ENCODE measurements at places on chromosomes 3 and 15. TPM values are rescaled to one million over a fixed set of nuclear protein-coding genes. Genes with fewer than 3 reads are reported as not detected.

DNA sequence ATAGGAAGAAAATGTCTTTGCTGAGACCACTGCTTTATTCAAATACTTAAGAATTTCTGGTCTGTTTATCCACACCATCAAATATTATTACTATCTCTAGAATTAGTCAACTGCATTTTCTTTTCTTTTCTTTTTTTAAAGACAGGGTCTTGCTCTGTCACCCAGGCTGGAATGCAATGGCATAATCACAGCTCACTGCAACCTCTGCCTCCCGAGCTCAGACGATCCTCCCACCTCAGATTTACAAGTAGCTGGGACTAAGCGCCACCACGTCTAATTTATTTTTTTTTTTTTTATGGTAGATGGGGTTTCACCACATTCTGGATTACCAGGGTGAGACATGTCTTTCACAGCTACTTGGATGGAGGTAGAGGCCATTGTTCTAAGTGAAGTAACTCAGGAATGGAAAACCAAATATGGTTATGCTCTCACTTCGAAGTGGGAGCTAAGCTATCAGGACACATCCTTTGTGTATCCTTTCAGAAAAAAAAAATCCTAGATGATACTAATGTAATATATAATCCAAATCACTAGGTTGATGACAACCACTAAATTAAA is 52.8 kb downstream of the STAG1 start:
- no peaks in the 10 kb centered on the region for H3K36me3 ChIP-seq
- H3K4me1 ChIP-seq = no peaks in the 10 kb centered on the region
- no peak overlapping the region for H3K4me3 ChIP-seq
- no peaks in the 10 kb centered on the region for H3K27me3 ChIP-seq

- peak overlapping the region; percentile 97 for H3K27ac ChIP-seq
- H3K4me3 ChIP-seq = peak overlapping the region; percentile 96
- peaks cover 32% of the 10 kb centered on the region for H3K36me3 ChIP-seq
- H3K4me1 ChIP-seq = peaks cover 11% of the 10 kb centered on the region
- peak; percentile 47 for DNase-seq
Measured at GRCh38 chr15:96333131-96334016, 2.9 kb downstream of the NR2F2 start.

DNA sequence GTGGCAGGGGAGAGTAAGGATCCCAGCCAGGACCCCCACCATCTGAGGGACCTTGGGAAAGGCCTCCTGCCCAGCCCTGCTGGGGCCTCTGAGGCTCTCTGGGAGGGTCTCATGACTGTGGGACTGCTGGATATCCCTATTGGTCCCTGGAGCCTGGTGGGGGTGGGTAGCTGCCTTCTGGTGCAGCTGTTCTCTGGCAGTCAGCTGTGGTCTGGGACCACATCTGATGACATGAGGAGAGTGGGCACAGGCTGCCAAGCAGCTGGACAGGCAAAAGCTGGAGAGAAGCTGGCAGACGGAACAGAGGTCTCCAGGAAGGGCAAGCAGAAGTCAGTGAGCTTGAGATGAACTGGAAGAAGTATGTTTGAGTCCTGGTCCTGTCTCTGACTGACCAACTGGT is 22.4 kb downstream of the PLEKHO2 start:
- DNase-seq = peak; percentile 49
- no peaks in the 10 kb centered on the region for H3K27me3 ChIP-seq

GRCh38 chr3:11629716-11630115 is 14.0 kb downstream of the VGLL4 start:
- no peaks in the 10 kb centered on the region for H3K27me3 ChIP-seq
- no peak overlapping the region for H3K27ac ChIP-seq
- no peak for DNase-seq
- H3K36me3 ChIP-seq = no peaks in the 10 kb centered on the region

TBCCD1 gene
- 6.2 TPM for polyA plus RNA-seq

DNA sequence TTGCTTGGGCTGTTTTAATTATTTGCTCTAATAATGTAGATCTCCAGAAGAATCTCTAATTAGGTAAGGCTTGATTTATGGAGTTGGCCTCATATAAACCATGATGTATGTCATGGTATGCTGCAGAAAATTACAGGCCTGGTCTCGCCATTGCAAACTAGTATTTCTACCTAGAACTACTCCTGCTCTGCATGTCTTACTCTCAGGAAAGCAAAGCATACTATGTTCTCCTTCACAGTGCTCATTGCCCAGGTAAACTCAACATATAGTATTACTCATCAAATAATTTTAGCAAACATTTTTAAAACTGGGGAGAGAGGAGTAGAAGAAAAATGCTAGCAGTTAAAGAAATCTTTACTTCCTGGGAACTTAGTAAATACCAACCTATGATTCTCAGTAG is 90.7 kb downstream of the FILIP1L start:
- no peaks in the 10 kb centered on the region for H3K36me3 ChIP-seq
- no peak overlapping the region for H3K27ac ChIP-seq
- no peaks in the 10 kb centered on the region for H3K27me3 ChIP-seq
- DNase-seq = no peak
- no peak overlapping the region for H3K4me3 ChIP-seq

- no peak overlapping the region for H3K27ac ChIP-seq
- no peak for DNase-seq
- peaks cover 3% of the 10 kb centered on the region for H3K27me3 ChIP-seq
- H3K36me3 ChIP-seq = no peaks in the 10 kb centered on the region
- no peak overlapping the region for H3K4me3 ChIP-seq
Measured at GRCh38 chr3:50666837-50667236, 7.9 kb upstream of the DOCK3 start.

- no peaks in the 10 kb centered on the region for H3K4me1 ChIP-seq
- H3K27me3 ChIP-seq = no peaks in the 10 kb centered on the region
- DNase-seq = peak; percentile 85
- H3K36me3 ChIP-seq = no peaks in the 10 kb centered on the region
- no peak within 1 kb of the TSS for H3K27ac ChIP-seq
- peak within 1 kb of the TSS; percentile 24 for H3K4me3 ChIP-seq
Measured at GRCh38 chr15:34437687-34438086, at the start of gene GOLGA8A. Gene GOLGA8A, minus strand, starts transcription at chr15:34437808. Its CDS starts 48,117 bp downstream, at chr15:34389691.

DNA sequence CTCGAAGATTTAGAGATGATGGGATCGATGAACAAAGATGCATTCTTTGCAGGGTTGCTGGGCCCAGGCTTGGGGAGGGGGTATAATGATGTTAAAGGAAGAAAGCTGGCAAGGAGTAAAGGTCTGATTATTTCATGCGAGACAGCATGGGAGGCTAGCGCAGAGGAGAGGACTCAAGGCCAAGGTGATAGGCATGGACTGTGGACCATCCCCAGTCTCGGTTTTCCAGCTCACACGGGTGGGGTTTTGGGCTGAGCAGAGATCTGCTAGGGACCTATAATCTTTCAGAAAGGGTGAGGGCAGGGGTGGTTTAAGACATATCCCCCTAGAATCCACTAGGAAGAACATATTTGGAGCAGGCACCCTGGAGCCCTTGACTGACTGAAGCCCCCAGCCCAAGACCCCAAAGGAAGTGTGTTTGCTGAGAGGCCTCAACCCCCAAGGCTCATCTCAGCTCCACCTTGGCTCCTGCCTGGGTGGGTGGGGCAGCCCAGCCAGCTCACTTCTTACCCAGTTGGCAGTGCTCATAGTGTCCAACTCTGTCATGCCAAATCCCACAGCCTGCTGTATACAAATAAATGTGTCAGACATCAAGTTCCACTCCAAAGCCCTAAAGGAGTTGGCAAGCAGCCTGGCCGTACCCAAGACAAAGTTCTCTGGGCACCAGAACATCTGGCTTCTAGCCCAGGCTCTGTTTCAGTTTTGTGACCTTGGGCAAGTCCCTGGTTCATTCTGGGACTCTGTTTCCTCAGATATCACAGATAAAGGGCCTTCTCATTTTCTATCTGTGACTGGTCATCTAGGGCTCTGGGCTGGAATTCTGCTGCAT is 17.9 kb downstream of the ACSBG1 start:
- no peak for DNase-seq
- H3K27me3 ChIP-seq = no peaks in the 10 kb centered on the region
- peaks cover 3% of the 10 kb centered on the region for H3K4me1 ChIP-seq
- no peak overlapping the region for H3K4me3 ChIP-seq
- no peak overlapping the region for H3K27ac ChIP-seq

DNA sequence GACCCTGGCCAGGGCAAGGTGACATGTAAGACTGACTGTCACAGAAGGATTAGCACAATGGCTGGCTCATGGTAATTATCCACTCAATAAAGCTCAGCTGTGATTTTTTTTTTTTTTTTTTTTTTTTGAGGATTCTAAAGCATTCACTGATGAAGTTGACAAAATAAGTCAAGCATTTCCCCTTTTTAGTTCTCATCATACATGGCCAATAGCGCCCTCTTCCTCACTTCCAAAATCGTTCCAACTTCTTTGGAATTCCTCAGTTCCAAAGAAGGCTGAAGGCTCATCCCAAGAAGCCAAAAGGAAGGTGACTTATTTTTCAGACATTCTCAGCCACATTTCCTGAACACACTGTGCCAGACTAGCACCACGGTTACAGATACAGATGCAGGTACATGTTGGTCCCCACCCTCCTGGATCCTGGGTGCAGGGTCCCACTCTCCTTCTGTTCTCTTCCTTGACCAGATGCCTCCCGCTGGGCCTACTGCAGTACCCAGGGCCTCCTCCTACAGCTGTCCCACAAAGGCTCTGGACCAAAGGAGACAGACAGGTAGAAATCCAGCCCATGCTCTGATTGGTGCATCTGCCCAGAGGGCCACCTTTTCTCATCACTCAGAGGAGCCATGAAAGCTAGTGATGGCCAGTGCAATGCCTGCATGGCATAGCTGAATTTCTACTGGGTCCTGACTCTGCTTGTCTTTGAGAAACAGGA is 202.6 kb downstream of the UACA start:
- H3K4me3 ChIP-seq = no peak overlapping the region
- H3K27me3 ChIP-seq = peaks cover 4% of the 10 kb centered on the region
- no peak overlapping the region for H3K27ac ChIP-seq
- no peaks in the 10 kb centered on the region for H3K36me3 ChIP-seq

TMEM158 gene
- polyA plus RNA-seq = 3.1 TPM

DNA sequence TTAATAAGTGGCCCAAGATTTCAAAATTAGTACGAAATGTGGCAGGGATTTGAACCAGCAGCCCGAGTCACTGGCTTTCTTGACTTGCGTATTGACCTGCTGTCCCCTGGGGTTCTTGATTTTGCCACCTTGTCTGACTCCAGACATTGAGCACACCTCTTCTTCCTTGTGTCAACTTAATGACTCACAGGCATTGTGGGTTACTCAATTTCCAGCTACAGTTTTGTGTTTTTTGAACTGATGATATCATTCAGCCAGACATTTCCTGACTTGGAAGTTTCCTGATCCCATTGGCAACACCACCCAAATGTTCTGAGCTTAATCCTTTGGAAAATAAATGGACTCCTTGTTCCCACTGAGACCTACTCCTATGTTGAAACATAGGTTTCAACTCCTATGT is 64.2 kb downstream of the MOBP start:
- no peak overlapping the region for H3K27ac ChIP-seq
- no peaks in the 10 kb centered on the region for H3K27me3 ChIP-seq
- H3K4me1 ChIP-seq = no peaks in the 10 kb centered on the region
- H3K4me3 ChIP-seq = no peak overlapping the region

DNA sequence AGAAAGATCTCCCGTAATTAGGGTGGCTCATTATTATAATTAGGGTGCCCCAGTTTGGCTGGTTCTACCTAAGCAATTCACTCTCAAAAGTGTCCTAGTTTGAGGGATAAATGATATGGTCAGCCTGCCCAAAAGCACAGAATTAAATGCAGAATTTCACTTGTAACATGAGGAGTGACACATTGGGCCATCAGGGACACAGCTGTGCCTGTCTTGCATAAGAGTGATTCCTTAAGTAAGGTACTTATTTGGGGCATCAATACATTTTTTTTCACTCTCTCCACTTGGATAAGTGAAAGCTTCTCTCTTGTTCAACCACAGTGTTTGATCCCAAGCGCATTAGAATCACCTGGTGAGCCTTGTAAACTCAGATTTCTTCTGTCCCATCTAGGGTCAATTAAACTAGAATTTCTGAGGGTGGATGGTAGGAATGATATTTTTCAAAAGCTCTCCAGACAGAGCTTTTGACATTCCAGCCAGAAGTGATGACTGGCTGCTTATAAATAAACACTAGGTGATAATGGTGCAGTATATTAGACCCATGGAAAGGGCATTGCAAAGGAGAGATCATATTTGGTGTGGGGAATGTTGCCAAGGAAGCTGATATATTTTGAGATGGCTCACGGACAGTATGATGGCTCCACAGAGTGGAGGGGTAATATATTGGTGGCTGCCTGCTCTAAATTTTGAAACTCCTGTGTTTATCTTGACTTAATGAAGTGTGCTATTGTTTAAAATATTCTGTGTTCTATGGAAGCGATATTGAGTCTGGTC is 458.1 kb upstream of the RASGRP1 start:
- no peak for DNase-seq
- H3K36me3 ChIP-seq = no peaks in the 10 kb centered on the region
- no peak overlapping the region for H3K27ac ChIP-seq
- H3K4me1 ChIP-seq = no peaks in the 10 kb centered on the region
- H3K27me3 ChIP-seq = no peaks in the 10 kb centered on the region

GRCh38 chr3:182843478-182843877 is 50.2 kb downstream of the ATP11B start:
- peaks cover 6% of the 10 kb centered on the region for H3K36me3 ChIP-seq
- no peaks in the 10 kb centered on the region for H3K4me1 ChIP-seq
- H3K27ac ChIP-seq = no peak overlapping the region
- no peak overlapping the region for H3K4me3 ChIP-seq
- H3K27me3 ChIP-seq = no peaks in the 10 kb centered on the region

NEDD4 gene
- 3.3 TPM for polyA plus RNA-seq

PARP3 gene
- polyA plus RNA-seq = 30.1 TPM

GRCh38 chr3:193777524-193777923 is 184.5 kb downstream of the OPA1 start:
- H3K4me1 ChIP-seq = peaks cover 28% of the 10 kb centered on the region
- H3K27ac ChIP-seq = no peak overlapping the region
- H3K27me3 ChIP-seq = no peaks in the 10 kb centered on the region
- no peaks in the 10 kb centered on the region for H3K36me3 ChIP-seq
- no peak overlapping the region for H3K4me3 ChIP-seq

EPHA6 gene
- not detected for polyA plus RNA-seq

- H3K27me3 ChIP-seq = no peaks in the 10 kb centered on the region
- H3K27ac ChIP-seq = no peak overlapping the region
- no peak for DNase-seq
- H3K4me1 ChIP-seq = no peaks in the 10 kb centered on the region
Measured at GRCh38 chr15:60079210-60079609, 75.1 kb downstream of the FOXB1 start.

GRCh38 chr15:42163947-42164550 is 7.6 kb upstream of the PLA2G4F start:
- H3K36me3 ChIP-seq = peaks cover 88% of the 10 kb centered on the region
- H3K27ac ChIP-seq = no peak overlapping the region
- H3K27me3 ChIP-seq = no peaks in the 10 kb centered on the region
- no peak for DNase-seq
- H3K4me1 ChIP-seq = no peaks in the 10 kb centered on the region

SPSB4 gene
- polyA plus RNA-seq = 1.9 TPM

- H3K27me3 ChIP-seq = no peaks in the 10 kb centered on the region
- H3K36me3 ChIP-seq = no peaks in the 10 kb centered on the region
- peak; percentile 30 for DNase-seq
- H3K4me1 ChIP-seq = no peaks in the 10 kb centered on the region
- no peak overlapping the region for H3K27ac ChIP-seq
Measured at GRCh38 chr15:48865370-48866079, 12.4 kb upstream of the EID1 start.

Measured in kidney (tissue), 22 donors.